ENCODE measurements at places on chromosomes 1 and 21.
A peak's percentile ranks its signal among the peaks of the same experiment; 100 is the strongest.

- no peak for DNase-seq
These were observed 45.6 kb upstream of the RGS2 start for GRCh38 chr1:192763243-192763642.

- DNase-seq, result no peak
These were observed 8.9 kb upstream of the ZRANB2 start for GRCh38 chr1:71089536-71090270.

DNA sequence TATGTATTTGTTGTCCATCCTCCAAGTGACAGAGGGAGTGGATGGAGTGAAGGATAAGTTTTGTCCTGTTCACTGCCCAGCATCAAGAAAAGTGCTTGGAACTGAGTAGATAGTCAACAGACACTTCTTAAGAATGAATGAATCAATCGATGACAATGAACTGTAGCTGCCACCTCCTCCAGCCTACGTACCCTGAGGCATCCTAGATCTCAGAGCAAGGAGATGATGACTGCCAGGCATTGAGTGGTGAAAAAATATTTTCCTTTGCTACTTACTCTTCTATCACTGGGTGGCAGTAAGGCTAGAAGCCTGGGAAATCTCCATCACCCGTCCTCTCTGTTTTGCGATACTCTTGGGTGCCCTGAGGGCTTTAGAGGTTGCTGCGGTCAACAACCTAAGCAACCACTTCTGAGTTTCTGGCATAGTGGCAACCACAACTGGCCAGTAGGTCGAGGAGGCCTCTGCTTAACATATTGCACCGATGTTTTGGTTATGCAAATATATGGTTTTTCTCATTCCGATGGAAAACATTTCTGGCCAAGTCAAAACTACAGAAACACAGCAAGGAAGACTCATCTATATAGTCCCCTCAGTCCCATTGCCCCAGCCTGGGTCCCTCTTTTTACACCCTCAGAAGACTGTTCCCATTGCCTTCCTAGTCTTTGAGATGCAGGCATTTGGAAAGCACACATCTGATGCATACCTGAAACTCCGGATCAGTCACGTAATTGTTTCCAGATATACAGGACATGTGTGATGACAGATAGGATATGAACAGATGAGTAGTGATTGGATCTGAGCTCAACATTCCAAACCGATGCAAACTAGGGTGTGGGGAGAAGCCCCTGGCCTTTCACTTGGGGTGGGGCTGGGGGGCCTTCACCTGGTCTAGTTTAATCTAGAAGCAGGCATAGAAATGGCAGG is 136.8 kb downstream of the RUNX1 start:
- DNase-seq, result no peak

- peak; percentile 13 for DNase-seq
These were observed 25.2 kb downstream of the IL12RB2 start for GRCh38 chr1:67332653-67333529.

DNA sequence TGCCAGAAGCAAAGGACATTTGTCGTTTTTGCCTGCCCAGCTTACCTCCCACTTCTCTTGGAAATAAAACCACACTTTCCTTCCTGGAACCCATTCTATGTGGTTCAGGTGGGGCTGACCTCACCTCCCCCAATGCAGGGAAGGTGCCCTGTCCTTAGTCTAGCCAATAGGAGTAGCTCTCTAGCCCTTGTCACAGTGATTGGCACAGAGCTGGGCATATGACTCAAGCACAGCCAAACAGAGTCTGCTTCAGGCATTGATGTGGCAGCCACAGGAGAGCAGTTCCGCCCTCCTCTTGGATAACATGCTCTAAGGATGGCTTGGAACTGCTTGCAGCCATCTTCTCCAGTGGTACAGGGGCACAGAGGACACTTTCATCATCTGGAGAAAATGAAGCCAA is 134.0 kb downstream of the LRIG2 start:
- no peak for DNase-seq

GRCh38 chr1:164824542-164824941 is 265.6 kb downstream of the PBX1 start:
- no peak for DNase-seq

Measured in T-cell (primary cell).